LHCN-M2 (cell line): ENCODE measurements at places on chromosomes 12 and 14. TPM values are rescaled to one million over a fixed set of nuclear protein-coding genes. Genes with fewer than 3 reads are reported as not detected.

The TAS2R42 gene
- total RNA-seq = not detected in 2 replicates

The SMAGP gene
- total RNA-seq = 16.2 and 23.0 TPM in 2 replicates

- DNase-seq = no peak
Measured at GRCh38 chr12:124129132-124129531, 156.1 kb downstream of the ZNF664 start.

DNA sequence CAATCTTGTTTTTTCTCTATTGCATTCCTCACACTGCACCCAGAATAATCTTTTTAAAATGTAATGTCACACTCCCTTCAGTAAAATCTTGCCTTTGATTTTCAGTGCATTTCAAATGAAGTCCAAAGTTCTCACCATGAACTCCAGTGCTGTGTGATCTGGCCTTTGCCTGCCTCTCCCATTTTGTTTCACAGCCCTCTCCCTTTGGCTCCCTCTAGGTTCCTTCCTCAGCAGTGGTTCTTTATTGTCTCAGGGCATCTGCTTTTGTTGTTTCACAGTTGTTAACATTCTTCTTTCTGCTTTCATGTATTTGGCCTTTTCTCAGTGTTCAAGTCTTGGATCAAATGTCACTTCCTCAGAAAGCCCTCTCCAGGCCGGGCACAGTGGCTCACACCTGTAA, 84.5 kb upstream of the AMN1 start:
- no peak for DNase-seq

DNA sequence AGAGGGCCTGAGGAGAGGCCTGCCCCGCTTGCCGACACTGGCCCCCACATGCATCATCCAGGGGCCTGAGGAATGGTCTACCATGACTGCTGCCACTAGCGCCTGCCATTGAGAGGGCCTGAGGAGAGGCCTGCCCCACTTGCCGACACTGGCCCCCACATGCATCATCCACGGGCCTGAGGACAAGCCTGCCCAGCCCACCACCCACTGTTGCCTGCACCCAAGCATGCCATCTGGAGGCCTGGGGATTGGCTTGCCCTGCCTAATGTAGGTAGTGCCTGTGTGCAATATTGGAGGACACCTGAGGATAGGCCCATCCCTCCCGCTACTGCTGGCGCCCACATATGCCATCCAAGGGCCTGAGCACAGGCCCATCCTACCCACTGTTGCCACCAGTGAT, 24.4 kb downstream of the CYP46A1 start:
- no peak for DNase-seq

- no peak for DNase-seq
Measured at GRCh38 chr12:116011217-116011616, 266.3 kb downstream of the MED13L start.

- DNase-seq = no peak
Measured at GRCh38 chr12:273382-273781, 10.7 kb upstream of the SLC6A13 start.

DNA sequence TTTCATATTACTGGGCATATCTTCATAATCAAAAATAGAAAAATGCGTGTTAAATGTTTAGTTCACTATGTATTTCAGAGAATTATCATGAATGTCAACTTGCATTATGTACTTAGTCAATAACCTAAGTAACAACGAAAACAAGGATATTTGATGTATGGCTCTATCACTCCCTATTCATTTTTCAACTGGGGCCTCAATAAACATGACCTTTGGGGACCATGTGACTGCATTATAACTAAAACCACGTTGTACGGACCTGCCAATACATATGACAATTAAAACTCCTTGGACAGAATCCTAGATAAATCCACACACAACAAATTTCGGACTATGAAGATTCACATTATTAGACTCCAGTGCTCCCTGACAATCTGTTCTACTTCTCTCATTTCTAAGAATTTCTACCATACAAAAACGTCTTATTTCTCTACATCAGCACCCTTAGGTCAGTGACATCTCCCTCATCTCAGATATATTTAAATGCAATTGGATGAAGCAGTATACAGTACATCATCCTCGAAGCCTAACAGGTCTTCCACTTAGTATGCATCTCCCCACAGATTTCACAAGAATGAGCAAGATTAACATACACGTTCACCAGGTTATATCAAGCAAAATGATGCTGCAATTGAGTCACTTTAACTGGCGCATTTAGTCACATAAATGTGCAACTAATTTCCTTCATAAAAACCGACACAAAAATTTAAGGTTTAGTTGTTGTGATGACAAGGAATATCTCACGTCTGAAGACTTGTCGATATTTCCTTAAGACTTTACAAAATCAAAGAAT, 1.5 kb downstream of the UBE2N start:
- no peak for DNase-seq

DNA sequence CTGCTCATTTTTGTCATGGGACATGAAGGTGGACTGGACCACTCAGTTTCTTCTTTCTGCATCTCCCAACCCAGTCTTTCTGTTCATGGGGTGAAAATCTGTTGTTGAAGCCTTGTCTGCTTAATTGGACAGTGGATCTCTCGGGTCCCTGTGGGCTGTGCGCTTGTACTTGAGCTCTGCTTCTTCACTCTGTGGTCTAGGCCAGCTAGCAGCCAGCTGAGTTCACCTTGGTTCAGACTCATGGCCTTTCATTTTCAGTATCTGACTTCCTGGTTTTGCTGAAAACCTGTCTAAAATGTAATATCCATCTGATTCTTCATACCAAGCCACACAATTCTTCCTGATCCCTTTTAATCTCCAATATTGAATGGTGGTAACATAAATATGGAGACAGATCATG, 117.2 kb downstream of the LRRK2 start:
- DNase-seq = no peak

- DNase-seq = no peak
Measured at GRCh38 chr14:74348735-74349463, 628 bp downstream of the VRTN start.
